Psoas muscle (tissue), 8 donors: ENCODE measurements at places on chromosomes 16 and 17. TPM values are rescaled to one million over a fixed set of nuclear protein-coding genes. Genes with fewer than 3 reads are reported as not detected.

DNA sequence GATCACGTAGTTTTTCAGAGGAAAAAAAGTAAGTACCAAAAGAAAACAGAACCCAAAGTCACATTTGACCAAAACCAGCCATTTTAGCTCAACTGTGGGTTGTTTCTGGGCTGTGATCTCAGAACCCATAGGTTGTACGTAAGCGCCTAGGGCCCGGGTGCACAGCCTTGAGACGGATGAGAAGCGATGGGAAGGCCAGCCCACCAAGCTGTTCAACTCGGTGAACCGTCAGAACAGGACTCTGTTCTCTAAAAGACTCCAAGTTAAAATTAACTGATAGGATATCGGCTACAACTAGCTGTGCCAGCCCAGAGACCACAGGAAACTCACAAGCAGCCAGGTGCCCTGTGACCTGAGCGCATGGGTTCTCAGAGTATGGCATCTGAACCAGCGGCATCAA is 28.3 kb downstream of the USP22 start:
- DNase-seq, result no peak

DNA sequence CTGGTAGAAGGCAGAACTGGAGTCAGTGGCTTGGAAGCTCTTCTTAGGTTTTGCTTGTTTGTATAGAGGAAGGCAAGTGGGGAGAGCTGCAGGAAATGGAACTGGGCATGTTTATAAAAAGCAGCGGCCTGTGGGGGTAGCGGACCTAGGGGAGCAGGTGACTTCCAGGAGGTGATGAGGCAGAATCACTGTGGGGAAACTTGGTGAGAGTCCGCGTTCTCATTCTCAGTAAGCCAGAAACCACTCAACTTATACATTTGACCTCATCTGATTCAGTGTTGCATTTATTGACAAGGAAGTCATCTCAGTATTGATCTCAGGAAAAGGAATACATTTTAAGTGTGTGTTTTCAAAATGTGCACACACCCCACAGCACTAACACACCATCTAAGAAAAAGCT is 299.8 kb downstream of the CNTNAP4 start:
- DNase-seq, result no peak

- DNase-seq, result peak; percentile 46
These were observed 4.4 kb upstream of the ARMC7 start for GRCh38 chr17:75105126-75106080.

- DNase-seq, result no peak
These were observed 65.6 kb downstream of the BCAS3 start for GRCh38 chr17:60743282-60743681.

- DNase-seq, result no peak
These were observed 3.8 kb upstream of the TMEM220 start for GRCh38 chr17:10733666-10734065.

GRCh38 chr16:28985211-28986041 is 574 bp downstream of the LAT start:
- no peak for DNase-seq

The ACSM2B gene
- not detected for total RNA-seq

The NOG gene
- total RNA-seq, result 3.9 TPM

DNA sequence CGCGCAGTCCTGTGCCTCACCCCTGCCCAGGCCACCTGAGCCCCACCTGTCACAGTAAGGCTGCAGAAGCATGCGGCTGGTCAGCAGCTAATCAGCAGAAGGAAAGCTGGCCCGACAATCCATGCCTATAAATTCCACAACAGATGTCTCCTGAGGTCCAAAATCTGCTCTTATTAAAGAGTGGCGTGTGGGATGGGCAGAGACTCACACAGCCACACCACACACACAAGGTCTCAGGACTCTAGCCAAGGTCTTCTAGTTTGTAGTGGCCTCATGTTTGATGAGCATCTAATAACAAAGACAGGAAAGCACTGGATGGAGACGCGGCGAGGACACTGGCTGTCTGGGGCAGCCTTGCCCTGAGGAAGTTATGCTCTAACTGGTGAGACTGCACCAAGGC is 55.9 kb downstream of the ANKRD11 start:
- no peak for DNase-seq

DNA sequence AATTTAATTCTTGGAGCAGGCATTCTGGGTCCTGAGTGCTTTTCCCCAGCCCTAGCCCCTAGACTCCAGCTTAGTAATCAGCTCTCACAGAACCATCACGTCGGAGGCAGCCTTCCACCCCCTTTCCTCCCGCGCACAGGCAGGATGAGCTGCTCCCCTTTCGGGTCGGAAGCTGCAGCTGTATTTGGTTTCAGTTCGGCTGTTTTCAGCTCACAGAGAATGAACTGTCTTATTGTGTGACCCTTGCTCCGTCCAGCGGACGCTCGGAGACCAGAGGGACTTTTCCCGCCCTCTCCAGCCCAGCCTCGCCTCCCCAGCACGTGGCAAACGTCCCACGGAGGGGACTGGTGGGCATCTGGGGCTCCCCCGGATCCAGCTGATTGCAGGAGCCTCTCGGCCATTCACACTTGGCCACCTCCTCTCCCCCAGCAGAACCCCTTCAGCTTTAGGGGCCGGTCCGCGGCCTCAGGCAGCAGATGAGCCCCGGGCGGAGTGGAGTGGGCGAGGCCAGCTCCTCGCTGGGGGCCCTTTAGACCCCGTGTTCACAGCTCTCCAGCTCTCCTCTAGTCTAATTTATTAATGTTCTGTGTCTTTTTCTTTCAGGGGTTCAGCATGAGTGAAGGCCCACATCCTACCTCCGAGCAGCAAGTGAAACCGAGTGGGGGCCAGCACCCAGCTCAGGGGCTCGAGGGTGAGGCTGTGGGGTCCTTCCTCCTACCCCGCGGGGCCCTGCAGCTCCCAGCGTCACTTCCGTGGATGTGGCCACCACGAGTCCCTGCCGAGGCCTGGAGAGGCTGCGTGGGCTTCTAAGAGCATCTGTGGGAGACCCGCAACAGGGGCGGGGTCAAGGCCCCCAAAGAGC is 863 bp upstream of the UTS2R start:
- no peak for DNase-seq

DNA sequence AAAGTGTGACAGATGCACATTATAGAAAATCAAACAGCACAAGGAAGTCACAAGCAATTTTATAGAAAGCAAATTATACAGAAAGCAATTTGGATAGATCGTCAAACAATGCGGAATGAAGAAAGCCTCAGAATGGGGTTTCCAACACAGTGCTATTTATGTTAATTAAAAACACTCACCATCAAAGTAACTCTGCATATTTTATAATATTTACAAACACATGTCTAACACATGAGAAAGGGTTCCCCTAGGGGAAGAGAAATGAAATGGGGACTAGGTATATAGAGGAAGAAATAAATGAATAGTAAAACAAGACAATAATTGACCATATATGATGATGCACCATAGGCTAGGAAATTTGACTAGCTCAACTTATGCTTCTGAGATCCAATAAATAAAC is 171.2 kb upstream of the XYLT1 start:
- no peak for DNase-seq

The CD300LB gene
- total RNA-seq, result 0.11 TPM

- no peak for DNase-seq
These were observed 112.0 kb upstream of the WSB1 start for GRCh38 chr17:27181935-27182334.

DNA sequence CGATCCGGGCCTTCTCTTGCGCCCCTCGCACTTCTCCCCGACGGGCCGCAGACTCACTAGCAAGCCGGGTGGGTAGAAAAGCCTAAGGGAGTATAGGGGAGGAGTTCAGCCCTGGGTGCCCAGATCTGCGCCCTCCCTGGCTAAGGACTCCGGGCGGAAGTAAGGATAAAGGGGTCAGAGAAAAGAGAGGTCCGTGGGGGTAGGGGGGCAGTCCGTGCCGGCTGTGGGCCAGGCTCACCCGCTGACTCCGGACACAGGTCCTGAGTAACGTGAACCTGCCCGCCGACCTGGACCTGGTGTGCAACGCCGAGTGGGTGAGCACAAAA is 1.8 kb downstream of the NAGS start:
- no peak for DNase-seq

DNA sequence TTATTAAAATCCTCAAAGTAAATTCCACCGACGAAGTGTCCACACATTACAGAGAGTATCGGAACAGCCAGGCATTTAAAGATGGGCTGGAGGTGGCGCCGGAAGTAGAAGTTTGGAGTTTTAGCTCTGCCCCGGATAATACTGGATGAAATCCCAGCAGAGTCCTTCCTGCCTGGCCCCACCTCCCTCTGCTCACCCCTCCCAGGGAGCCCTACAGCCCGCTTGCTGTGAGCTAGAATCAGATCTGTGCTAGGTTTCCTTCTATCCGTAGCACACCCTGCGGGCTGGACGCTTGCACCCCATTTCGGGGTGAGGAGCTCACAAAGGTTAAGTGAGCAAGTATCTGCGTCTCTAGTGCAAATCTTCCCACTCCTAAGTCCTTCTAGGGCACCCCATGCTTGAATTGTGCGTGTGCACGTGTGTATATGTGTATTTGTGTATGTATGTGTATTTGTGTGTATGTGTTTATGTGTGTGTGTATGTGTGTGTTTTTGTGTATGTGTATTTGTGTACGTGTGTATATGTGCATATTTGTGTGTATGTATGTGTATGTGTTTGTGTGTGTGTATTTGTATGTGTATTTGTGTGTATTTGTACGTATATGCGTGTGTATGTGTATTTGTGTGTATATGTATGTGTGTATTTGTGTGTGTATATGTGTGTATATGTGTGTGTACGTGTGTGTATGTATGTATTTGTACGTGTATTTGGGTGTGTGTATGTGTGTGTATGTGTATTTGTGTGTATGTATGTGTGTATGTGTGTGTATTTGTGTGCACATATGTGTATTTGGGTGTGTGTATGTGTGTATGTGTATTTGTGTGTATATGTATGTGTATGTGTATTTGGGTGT is 61.4 kb downstream of the HAPSTR1 start:
- no peak for DNase-seq

The ATP2C2 gene
- total RNA-seq, result not detected

DNA sequence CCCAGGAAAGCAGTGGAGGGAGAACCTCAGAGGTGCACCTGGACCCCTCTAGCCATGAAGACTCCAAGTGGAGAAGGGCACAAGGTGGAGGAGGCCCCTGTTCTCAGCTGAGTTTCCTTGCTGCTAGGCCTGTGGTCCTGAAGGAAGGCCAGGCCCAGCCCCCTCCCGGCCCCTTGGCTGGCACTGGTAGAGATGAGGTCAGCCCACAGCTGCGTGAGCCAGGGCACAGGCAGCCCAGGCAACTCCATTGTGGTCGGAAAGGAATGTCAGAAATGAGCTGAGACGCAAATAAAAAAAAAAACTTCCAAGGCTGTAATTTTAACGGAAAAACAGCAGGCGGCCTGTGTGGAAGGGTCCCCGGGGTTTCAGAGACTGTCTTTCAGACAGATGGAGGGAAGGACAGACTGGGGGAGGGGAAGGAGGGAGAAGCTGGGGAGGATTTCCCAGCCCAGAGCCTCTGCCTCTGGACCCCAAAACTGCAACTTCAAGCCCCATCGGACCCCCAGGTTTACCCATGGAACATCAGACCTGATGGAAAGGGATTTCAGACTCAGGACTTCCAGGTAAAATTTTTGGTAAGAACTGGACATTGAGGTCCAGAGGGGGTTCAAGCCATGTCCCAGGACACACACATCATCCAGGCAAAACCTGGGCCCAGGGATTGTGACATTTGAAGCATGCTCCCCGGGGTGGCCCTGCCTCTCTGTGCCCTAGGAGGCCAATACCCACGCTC is 25.6 kb upstream of the MRPS23 start:
- peak; percentile 91 for DNase-seq

The EPX gene
- 0.12 TPM for total RNA-seq

GRCh38 chr16:1330260-1330914 is 3.1 kb upstream of the BAIAP3 start:
- no peak for DNase-seq

GRCh38 chr16:17070882-17071592 is 399.7 kb downstream of the XYLT1 start:
- no peak for DNase-seq

- DNase-seq, result no peak
These were observed 816.2 kb upstream of the SOX9 start for GRCh38 chr17:71304498-71305158.

GRCh38 chr17:43945074-43945829 is 3.0 kb upstream of the PPY start:
- DNase-seq, result no peak

The ABI3 gene
- 3.8 TPM for total RNA-seq

GRCh38 chr16:66610111-66610820 is 5.8 kb downstream of the CMTM3 start:
- DNase-seq, result no peak

DNA sequence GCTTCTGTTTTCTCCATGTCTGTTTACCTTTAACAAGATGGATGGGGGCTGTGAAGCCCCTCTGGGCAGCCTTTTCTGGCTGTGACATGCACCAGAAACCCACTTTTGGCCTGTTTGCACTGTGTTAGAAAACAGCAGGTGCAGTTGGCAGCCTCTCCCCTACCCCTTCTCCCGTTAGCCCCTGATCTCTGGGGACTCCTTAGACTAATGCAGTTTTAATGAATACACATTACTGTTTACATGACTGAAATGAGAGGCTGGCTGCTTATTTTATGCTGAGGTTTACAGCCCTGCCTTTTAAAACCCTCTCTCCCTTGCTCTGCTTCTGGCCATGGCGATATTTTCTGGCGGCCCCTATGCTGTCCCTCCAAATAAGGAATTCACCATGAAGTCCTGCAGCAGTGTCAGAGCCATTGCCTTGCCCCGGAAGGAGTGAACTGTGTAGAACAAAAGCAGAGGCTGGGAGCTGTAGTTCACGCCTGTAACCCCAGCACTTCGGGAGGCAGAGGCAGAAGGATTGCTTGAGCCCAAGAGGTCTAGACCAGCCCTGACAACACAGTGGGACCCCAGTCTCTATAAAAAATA is 79.3 kb downstream of the PRKCB start:
- DNase-seq, result no peak

- DNase-seq, result peak; percentile 1
These were observed 33.7 kb downstream of the USP22 start for GRCh38 chr17:21008992-21009671.

GRCh38 chr17:35786941-35787432 is 8.5 kb downstream of the MMP28 start:
- no peak for DNase-seq

The NT5M gene
- total RNA-seq, result 7.0 TPM

DNA sequence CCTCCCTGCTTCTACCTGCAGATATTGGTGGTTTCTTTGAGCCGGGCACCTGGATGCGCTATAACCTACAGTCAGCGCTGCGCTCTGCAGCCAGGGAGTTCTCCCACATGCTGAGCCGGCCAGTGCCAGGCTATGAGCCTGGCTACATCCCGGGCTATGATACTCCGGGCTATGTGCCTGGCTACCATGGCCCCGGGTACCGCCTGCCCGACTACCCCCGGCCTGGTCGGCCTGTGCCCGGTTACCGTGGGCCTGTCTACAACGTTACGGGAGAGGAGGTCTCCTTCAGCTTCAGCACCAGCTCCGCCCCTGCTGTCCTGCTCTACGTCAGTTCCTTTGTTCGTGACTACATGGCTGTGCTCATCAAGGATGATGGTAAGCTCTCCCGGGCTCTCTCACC is 13.2 kb downstream of the CNTNAP1 start:
- DNase-seq, result peak; percentile 30

- DNase-seq, result no peak
These were observed 53.4 kb downstream of the ABCC12 start for GRCh38 chr16:48102083-48103008.

DNA sequence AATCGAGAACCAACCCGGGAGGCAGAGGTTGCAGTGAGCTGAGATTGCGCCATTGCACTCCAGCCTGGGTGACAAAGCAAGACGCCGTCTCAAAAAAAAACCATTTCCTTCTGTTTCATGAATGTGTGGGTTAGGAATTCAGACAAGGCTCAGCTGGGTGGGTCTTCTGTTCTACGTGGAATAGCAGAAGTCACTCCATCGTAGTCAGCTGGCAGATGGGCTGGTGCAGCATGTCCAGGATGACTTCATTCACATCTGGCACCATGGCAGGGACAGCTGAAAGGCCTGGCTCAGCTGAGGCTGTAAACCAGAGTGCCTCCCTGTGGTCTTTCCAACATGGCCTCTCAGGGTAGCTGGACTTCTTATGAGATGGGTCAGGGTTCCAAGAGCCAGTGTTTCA is 89.0 kb downstream of the C17orf67 start:
- DNase-seq, result no peak
